ENCODE measurements at places on chromosomes 7 and 10. TPM values are rescaled to one million over a fixed set of nuclear protein-coding genes. Genes with fewer than 3 reads are reported as not detected.

The HELLS gene
- total RNA-seq: 90.8 TPM

The AEBP1 gene
- 7.7 TPM for total RNA-seq

The PON1 gene
- not detected for total RNA-seq

DNA sequence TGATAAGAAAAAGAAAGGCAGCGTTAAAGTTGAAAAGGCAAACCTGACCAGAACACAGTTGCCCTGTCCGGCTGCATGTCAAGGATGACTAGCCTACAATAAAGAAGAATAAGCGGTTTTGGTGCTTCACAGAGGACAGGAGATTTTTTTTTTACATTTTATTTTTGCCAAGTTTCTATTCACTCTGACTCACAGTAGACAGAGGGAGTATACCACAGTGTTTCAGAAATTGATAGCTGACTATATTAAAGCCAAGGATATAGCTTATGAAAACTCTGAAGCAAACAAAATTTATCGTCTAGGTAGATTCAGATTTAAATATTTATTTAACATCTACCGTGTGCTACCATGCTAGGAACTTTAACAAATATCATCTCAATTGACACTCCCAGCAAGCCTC lies 16.9 kb upstream of the POLR1F start:
- DNase-seq: no peak

DNA sequence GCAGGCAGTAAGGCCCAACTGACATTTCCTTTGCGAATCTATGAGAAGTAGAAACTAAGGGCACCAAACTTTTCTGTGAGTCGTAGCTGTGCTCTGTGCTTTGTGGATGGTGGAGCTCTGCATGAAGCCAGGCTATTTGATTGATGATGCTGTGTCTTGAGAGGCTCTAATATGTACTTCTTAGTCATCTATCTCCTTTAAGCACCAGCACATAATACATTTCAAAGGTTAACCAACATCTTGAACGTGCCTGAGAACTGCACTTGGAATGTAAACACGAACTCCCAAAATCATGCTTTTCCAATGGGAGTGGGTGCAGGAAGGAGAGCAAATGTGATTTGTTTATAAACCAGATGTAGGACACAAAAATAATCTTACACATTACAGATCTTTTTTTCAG lies 411.6 kb downstream of the PARD3 start:
- DNase-seq: no peak

DNA sequence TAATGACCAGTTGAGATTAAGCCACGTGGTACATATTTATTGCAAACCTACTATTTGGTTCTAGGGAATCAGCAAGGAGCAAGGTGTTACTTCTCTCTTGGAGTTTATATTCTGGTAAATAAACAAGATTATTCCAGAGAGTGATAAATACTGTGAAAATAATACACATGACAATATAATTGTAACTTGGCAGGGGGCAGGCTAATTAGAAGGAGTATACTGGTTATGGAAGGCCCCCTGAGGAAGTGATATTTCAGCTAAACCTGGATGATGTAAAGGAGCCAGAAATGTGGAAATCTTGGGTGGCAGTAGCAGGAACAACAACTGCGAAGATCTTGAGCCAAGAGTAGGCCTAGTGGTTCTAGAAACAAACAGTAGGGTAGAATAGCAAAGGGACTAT lies 111.8 kb downstream of the SDK1 start:
- no peak for DNase-seq

DNA sequence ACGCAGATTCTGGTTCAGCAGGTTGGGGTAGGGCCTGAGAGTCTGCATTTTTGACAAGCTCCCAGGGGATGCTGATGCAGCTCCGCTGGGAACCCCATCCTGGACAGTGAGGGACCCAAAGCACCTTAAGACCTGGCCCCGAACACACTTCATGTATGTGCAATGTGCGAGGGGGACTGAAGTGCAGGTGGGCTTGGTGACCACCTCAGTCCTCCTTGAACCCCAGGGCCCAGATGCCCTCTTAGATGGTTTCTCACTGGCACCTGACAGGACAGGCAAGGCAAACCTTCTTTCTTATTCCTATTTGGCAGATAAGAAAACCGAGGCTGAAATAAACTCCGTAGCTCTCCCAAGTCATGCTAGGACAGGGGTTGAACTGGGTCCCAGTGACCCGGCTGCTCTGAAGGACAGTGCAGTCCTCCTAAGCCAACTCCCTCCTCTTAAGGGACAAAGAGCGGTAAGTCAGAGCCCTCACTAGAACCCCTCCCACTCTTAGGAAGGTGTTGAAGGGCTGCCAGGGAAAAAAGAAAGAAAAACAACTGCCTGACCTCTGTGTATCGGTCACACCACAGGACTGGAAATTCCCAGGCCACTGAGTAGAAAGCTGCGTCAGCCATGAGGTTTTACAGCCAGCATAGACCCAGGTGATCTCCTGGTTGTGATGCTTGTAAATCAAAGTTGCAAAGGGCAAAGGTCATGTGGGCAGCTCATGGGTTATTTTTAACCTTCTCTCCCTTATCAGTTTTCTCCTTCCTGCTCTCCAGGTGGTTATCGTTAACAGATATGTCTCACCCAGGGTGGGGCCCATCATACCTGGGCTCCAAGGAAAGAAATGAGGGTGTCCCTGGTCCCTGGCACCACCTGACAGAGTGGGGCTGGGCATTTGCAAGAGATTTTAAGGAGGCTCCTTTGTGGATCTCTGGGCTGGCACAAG lies 90.9 kb upstream of the SMNDC1 start:
- DNase-seq: no peak

GRCh38 chr7:101321491-101322401 lies at the start of gene IFT22:
TSS of gene IFT22 (minus strand) at chr7:101321812. CDS start at chr7:101321709, 103 bp downstream.
- peak; percentile 54 for DNase-seq

DNA sequence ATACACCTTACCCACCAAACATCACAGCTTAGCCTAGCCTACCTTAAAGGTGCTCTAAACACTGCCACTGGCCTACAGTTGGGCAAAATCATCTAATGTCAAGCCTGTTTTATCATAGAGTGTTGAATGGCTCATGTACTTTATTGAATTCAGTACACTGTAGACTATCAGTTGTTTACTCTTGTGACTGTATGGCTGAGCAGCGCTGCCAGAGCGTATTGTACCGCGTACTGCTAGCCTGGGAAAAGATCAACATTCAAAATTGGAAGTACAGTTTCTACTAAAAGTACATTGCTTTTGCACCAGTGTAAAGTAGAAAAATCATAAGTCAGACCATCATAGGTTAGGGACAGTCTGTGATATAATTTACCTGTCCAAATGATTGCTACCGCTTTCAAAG lies 226.8 kb downstream of the PRPF18 start:
- DNase-seq: no peak
